Stimulated activated CD4-positive, alpha-beta T cell treated with anti-CD3 and anti-CD28 coated beads, TNF-alpha, amount 100 ng/mL, for 1 hour (primary cell): ENCODE measurements at places on chromosomes 2 and 18.

DNA sequence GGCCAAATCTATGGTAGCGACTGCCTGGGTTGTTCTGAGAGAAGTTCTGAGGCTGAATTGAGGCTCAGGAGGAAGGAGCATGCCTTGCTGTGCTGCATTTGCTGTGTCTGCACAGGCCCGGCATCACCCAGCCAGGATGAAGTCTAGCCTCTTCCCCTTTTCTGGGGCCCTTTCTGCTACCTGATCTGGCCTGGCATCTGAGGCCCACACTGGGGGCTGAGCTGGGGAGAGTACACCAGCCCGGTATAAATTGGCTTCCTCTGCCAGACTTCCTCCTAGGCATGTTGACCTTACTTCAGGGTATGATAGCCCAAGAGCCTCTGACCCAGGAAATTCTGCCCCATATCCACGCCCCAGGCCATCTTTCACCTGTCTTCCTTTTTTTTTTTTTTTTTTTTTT lies 30.0 kb downstream of the MRPL35 start:
- DNase-seq: no peak

- no peak for DNase-seq
These were observed 62.1 kb downstream of the NDUFA10 start for GRCh38 chr2:239962890-239963591.

DNA sequence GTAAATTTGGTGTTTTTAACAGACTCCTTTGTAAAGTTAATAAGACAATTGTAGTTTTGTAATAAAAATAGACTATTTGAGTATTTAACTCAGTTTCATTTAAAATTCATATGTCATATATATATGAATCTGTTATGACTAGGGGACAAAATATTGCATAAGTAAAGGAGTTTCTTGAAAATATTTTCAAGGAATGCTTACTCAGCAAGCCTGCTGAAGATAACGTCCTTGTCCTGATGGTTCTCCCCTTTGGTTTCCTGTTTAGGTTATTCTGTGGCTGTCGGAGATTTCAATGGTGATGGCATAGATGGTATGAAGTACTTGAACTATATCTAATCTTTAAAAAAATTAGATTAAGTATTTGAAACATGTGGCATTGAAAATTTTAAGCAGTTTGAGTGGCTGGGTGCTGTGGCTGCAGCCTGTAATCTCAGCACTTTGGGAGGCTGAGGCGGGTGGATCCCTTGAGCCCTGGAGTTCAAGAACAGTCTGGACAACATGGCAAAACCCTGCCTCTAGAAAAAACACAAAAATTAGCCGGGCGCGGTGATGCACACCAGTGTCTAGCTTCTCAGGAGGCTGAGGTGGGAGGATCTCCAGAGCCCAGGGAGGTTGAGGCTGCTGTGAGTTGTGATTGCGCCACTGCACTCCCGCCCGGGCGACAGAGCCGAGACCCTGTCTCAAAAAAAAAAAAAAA lies 47.1 kb downstream of the ITGAV start:
- DNase-seq: no peak

DNA sequence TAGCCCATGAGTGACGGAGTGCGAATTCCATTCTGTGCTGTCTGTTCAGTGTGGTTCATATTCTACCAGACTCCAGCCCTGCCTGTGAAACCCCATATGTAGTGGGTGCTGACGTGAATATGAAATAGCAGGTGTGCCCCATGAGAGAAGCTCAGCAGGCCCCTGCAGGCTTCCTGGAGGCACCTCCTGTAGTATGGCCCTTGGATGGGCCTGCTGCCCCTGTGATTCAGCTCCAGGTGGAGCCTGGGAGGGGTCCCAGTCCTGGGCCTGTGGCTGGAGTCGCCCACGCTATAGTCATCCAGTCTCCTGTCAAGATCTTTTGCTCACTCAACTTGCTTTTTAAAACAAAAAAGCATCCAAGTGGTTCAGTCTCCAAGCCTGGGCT lies 125.5 kb downstream of the GLI2 start:
- DNase-seq: no peak

GRCh38 chr2:96907115-96908041 lies 37.5 kb upstream of the SEMA4C start:
- DNase-seq: no peak

GRCh38 chr2:30213326-30213725 lies 18.0 kb upstream of the LBH start:
- DNase-seq: no peak

DNA sequence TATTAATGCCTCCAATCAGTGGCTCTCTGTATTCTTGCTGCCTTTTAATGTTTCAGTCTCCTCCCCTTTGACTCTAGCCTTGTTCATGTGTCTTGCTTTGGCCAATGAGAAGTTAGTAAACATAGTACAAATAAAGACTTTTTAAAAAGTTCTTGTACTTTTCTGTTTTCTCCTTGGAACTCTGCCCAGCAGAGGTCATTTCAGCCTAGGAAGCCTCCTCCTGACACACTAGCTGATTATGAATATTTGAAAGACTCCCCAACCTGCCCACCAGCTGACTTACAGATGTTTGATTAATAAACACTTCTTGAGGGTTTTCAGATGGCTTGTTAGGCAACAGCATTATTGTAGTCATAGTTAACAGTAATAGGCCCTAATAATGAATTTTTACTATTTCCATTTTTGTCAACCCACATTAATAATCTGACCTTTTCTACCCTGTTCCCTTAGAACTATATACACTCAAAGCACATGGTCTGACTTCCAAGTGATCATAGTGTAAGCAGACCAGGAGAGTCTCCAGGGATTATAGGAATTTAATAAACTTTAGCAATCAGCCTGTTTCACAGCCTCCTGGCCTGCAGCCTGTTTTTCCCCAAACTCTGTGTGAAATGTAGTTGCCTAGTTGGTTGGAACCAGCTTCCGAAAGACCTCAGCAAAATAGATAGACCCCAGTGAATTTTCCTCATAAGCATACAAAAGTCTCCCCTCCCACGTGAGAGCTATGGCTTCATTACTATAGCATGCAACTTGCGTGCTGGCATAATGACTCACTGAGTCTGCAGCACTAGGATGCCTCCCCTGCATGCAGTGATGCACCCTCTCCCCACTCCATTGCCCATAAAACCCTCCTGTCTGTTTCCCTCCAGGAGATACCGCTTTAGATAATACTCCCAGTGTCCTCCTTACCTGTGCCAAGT lies 670.7 kb upstream of the ZNF804A start:
- DNase-seq: no peak

DNA sequence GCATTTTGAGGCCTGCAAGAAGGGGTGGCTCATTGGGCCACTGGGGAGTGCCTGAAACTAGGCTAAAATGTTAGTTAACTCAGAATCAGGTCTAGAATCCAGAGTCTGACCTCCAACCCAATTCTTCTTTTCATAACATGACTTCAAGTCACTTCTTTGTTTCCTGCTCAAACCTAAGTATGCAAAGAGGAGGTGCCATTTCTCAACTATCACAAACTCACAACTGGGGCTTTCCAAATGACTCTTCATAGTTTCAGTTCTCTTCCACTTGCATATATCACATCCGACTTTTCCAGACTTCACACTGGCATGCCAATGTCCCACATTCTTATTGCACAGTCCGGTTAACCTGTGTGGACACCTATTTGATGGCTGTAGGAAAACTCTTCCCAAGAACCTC lies 211.6 kb downstream of the TCF4 start:
- DNase-seq: no peak

- DNase-seq: no peak
These were observed 47.7 kb downstream of the SMAD7 start for GRCh38 chr18:48902856-48903601.

- no peak for DNase-seq
These were observed 12.5 kb upstream of the TNFAIP6 start for GRCh38 chr2:151344906-151345305.
